ENCODE measurements at places on chromosomes 3 and 15. TPM values are rescaled to one million over a fixed set of nuclear protein-coding genes. Genes with fewer than 3 reads are reported as not detected.
A peak's percentile ranks its signal among the peaks of the same experiment; 100 is the strongest.

- ATAC-seq = no peak
Measured at GRCh38 chr3:81874738-81875137, 113.3 kb upstream of the GBE1 start.

AKAP13 gene
- total RNA-seq = 84.9 TPM

GPR62 gene
- not detected for total RNA-seq

GOLGA8H gene
- total RNA-seq = not detected

UACA gene
- 33.4 TPM for total RNA-seq

GRCh38 chr3:12724794-12725193, 34.3 kb downstream of the TMEM40 start:
- no peak for ATAC-seq

DNA sequence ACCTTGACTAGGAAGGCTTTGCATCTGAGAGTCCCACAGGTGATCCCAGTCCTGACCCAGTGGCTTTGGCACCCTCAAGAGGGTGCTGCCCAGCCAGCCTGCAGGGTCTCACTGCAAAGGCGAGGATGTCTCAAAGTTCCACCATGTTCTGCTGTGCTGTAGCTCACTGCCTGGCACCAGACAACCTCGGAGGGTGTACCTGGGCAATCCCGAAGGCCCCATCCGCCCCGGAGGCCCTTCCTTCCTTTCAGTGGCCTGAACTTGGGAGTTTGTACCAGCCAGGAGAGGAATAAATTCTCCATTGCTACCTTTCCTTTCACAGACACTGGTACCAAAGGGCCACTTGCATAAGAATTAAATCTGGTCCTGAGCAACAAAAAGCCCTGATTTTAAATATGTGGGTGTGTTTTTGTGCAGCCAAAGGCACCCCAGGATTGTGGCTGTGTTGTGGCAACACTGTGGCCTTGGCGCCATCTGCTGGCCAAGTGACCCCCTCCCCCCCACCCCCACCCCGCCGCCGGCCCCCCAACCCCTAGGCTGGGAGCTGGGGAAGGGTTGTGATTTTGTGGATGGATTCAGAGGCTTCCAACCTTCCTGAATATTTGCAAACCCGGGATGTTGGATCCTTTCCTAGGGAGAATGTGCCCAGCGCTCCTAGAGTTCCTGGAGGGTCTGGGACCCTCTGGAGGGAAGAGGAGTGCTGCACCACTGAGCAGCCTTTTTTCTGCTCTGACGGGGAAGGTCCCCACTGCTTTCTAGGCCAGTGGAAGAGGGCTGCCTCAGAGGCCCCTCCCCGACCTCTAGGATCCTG, 9.7 kb upstream of the PTPN23 start:
- ATAC-seq = peak; percentile 27
